ENCODE measurements at places on chromosomes 12 and 14. TPM values are rescaled to one million over a fixed set of nuclear protein-coding genes. Genes with fewer than 3 reads are reported as not detected.

Gene RHOJ
- not detected for total RNA-seq

Gene WASHC4
- 39.2 TPM for total RNA-seq

Gene PWP1
- total RNA-seq = 44.6 TPM

DNA sequence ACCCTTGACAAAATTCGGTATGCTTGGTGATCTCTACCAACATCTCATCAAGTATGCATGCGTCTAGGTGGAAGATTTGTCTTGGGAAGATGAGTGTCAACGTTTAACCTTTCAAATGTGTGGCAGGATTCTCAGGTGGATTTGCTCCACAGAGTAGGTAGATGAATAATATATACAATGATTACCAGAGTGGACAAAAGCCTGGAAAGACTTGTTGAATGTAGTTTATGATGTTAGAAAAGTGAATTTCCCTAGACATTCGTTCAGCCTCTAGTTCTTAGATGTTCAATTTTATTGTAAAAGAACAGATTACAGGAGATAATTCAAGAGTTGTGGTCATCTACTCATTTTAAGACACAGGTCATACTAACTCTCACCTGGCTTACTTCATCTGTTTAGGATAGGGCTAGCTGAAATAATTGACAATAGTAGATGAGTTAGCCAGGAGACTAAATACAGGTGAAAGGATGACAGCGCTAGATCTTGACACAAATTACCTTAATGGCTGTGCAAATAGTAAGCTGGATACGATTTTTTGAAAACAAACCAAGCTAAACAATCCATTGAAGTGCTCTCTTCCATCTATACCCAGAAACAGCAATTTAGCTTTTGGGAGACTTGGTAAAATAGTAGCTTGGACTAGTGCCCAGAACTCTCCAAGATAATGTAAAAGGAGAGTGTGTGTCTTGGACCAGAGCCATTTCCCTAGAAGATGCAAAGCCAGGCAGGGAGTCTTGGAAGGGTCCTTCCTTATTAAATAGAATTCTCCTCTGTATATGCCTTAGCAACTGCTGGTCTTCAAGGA, 168.0 kb downstream of the DACT1 start:
- H3K4me3 ChIP-seq = no peak overlapping the region
- no peak overlapping the region for H3K27ac ChIP-seq
- no peak for DNase-seq
- peaks cover 3% of the 10 kb centered on the region for H3K27me3 ChIP-seq
- no peaks in the 10 kb centered on the region for H3K4me1 ChIP-seq

DNA sequence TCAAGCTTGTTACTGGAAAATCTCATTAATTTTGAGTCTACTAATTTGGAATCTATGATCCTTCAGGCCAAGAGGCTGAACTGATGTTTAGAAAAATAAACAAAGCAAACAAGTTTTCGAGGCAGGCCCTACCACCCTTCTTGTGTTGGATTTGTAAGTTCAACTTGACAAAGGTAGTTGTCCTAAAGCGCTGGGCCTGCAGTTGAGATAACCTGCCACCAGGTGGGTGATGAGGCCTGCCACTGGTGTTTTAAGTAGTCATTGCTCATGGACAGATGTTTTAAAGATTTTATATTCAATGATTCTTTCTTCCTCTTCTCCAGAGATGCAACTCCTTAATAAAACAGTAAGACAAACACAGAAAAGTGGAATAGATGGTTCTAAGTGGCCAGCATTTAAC, 19.4 kb downstream of the ACVRL1 start:
- H3K27me3 ChIP-seq = peaks cover 19% of the 10 kb centered on the region
- peaks cover 4% of the 10 kb centered on the region for H3K4me1 ChIP-seq
- no peaks in the 10 kb centered on the region for H3K36me3 ChIP-seq
- H3K27ac ChIP-seq = no peak overlapping the region
- DNase-seq = peak; percentile 72

DNA sequence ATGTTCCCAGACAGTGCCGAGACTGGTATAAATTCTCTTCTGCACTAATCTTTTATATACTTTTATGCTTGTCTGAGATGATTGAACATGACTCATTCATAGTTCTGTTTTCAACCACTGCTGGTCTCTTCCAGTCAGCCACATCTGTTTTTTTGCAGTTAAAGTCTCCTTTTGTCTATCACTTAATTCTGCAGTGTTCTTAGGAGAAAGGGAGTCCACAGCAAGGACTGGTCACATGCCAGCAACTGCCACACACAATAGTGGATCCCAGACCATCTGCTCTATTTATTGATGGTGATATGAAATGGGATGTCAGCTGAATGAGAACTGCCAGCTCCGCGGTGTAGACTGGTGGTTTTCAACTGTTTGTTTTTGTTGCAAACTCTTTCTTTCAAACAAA, 379.8 kb downstream of the MED13L start:
- no peaks in the 10 kb centered on the region for H3K4me1 ChIP-seq
- no peak overlapping the region for H3K27ac ChIP-seq
- DNase-seq = no peak
- H3K36me3 ChIP-seq = no peaks in the 10 kb centered on the region
- H3K27me3 ChIP-seq = peaks cover 3% of the 10 kb centered on the region

- no peaks in the 10 kb centered on the region for H3K27me3 ChIP-seq
- DNase-seq = peak; percentile 94
- H3K27ac ChIP-seq = peak within 1 kb of the TSS; percentile 100
- peaks cover 41% of the 10 kb centered on the region for H3K4me1 ChIP-seq
- peaks cover 6% of the 10 kb centered on the region for H3K36me3 ChIP-seq
- H3K4me3 ChIP-seq = peak within 1 kb of the TSS; percentile 97
These were observed at the start of gene SUDS3 for GRCh38 chr12:118376089-118377020. Gene SUDS3 (plus strand): TSS chr12:118376555. CDS start chr12:118376692, 137 bp downstream.

DNA sequence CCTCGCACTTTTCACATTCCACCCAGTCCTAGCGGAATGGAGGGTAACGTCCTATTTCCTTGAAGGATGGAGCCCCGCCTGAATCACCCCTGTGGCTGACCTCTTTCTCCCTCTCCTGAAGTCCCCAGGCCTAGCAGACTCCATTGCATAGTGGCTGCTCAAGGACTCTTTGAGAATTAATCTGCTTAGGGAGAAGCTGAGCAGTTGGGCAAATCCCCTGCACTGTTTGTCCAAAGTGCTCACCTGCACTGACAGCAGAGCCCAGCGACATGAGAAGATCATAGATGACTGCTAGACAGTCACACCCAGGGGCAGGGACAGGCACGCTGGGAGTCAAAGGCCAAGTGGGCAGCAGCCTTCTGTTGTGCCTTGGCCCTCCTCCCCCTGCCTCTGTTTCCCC, 37.7 kb upstream of the DICER1 start:
- no peak overlapping the region for H3K27ac ChIP-seq
- DNase-seq = no peak
- peaks cover 4% of the 10 kb centered on the region for H3K27me3 ChIP-seq
- no peaks in the 10 kb centered on the region for H3K36me3 ChIP-seq
- peaks cover 6% of the 10 kb centered on the region for H3K4me1 ChIP-seq

- H3K4me1 ChIP-seq = no peaks in the 10 kb centered on the region
- no peak overlapping the region for H3K27ac ChIP-seq
- no peaks in the 10 kb centered on the region for H3K27me3 ChIP-seq
- no peaks in the 10 kb centered on the region for H3K36me3 ChIP-seq
- H3K4me3 ChIP-seq = no peak overlapping the region
These were observed 153.2 kb downstream of the SLC35F4 start for GRCh38 chr14:57712698-57713097.

- H3K36me3 ChIP-seq = no peaks in the 10 kb centered on the region
- peaks cover 2% of the 10 kb centered on the region for H3K4me1 ChIP-seq
- H3K4me3 ChIP-seq = no peak overlapping the region
- H3K27ac ChIP-seq = no peak overlapping the region
- peaks cover 49% of the 10 kb centered on the region for H3K27me3 ChIP-seq
These were observed 700 bp downstream of the KCNJ8 start for GRCh38 chr12:21773806-21774205.

DNA sequence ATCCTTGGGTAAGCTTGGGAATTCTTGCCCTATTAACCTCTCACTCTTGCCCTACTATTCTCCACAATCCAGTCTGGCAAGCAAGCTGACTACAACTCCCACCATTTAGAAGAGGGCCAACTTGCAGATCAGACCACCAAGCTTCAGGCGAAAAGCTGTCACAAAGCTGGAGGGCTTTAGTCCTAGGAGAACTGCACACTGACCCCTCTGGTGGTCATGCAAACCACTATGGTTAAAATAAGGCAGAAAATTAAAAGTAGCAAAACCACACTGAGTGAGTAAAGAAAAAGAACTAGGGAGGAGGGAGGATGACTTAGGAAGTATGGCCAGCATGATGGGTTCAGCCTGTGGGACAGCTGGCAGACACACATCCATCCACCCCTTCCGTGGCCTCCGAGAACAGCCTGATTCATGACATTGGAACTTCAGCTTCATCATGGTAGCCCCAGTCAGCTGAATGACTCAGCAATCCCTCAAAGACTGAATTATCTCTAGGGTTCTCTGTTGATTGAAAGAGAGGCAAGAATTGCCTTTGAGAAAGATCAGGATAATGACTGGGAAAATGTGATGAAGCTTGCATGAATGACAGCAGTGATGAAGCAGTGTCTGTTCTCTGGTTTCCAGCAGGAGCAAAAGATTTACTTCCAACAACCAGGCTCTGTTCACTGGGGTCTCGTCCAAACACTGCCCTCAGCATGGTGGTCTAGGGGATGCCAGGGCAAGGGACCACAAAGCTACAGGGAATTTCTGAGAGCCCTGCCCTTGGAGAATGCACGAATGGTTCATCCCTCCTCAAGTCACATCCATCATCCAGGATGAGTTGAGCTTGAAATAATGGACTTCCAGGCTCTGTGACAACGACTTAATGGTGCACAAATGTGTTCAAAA, 24.4 kb downstream of the PITPNM2 start:
- H3K27me3 ChIP-seq = no peaks in the 10 kb centered on the region
- H3K4me3 ChIP-seq = no peak overlapping the region
- H3K4me1 ChIP-seq = peaks cover 43% of the 10 kb centered on the region
- H3K36me3 ChIP-seq = no peaks in the 10 kb centered on the region

DNA sequence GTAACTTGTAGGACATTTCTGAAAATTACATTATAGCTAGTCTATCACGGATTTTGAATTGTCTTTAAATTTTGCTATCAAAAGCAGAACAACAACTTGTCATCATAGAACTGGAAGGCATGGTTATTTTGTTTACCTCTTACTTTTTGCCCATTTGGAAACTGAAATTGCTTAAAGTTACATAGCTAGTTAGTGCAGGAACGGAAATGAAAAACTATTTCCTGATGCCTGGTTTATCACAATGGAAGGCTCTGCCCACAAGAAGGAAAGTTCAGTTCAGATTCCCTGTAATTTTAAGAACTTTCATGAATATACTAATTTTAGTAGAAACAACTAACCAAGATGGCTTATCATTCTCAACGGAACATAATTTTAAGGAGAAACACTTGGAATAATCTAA, 427.7 kb downstream of the RAD51B start:
- no peaks in the 10 kb centered on the region for H3K27me3 ChIP-seq
- no peak overlapping the region for H3K4me3 ChIP-seq
- DNase-seq = no peak
- peaks cover 25% of the 10 kb centered on the region for H3K4me1 ChIP-seq
- no peak overlapping the region for H3K27ac ChIP-seq

GRCh38 chr14:60632777-60633176, 16.5 kb downstream of the SIX1 start:
- H3K4me3 ChIP-seq = peak overlapping the region; percentile 20
- peak; percentile 42 for DNase-seq
- H3K4me1 ChIP-seq = peaks cover 17% of the 10 kb centered on the region
- H3K36me3 ChIP-seq = peaks cover 2% of the 10 kb centered on the region

Data from activated CD8-positive, alpha-beta T cell treated with anti-CD3 and anti-CD28 coated beads, Interleukin-2, amount 10 ng/mL, durations not matched to agents 7 days and 5 days (primary cell).